Activated naive CD4-positive, alpha-beta T cell treated with anti-CD3 and anti-CD28 coated beads for 36 hours (primary cell): ENCODE measurements at places on chromosomes 1 and 21.
A peak's percentile ranks its signal among the peaks of the same experiment; 100 is the strongest.

- no peak for DNase-seq
Observed at GRCh38 chr1:44985747-44986359, 542 bp downstream of the EIF2B3 start.

DNA sequence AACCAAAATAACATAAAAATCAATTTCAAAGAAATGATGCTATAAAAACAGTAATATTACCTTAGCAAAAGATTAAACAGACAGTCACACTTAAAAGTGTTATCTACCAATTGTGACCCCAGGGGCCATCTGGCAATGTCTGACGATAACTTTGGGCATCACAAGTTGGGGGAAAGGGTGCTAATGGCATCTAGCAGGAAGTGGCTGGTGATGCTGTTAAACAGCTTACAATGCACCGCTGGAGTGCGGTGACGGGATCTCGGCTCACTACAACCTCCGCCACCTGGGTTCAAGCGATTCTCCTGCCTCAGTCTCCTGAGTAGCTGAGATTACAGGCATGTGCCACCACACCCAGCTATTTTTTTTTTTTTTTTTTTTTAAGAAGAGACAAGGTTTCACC lies 27.6 kb downstream of the NUP133 start:
- DNase-seq = no peak

GRCh38 chr1:152036267-152037216 lies at the start of gene S100A11:
TSS of gene S100A11 (minus strand) at chr1:152037004. CDS start at chr1:152036915, 89 bp downstream.
- DNase-seq = peak; percentile 86

DNA sequence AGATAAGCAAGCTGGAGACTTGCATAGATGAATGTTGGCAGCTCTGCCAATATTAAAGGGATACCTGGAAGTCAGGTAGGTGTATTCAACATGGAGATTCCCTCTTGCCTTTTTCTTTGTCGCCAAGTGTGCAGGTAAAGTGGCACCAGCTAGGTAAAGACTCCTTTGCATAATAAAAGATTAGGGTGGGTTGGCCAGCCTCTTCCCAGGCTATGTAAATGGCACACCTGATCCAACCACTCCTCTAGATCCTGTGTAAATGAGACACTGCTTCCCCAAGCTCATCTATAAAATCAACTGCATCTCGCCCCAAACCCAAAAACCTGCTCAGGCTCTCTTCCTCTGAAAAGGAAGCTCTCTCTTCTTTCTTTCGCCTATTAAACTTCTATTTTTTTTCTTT lies 100.8 kb upstream of the DSCAM start:
- DNase-seq = no peak

DNA sequence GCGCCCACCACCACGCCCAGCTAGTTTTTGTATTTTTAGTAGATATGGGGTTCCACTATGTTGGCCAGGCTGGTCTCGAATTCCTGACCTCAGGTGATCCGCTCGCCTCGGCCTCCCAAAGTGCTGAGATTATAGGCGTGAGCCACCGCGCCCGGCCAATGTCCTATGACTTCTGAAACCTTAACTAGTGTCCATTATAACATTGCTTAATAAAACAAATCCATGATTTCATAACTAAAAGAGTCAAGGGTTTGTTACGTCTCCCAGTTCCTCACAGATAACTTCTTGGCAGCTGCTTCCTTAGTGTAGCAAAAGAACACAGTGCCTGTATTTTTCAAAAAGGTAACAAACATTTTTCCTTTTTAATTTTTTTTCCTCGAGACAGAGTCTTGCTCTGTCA lies 53.6 kb downstream of the FBXO42 start:
- DNase-seq = no peak

DNA sequence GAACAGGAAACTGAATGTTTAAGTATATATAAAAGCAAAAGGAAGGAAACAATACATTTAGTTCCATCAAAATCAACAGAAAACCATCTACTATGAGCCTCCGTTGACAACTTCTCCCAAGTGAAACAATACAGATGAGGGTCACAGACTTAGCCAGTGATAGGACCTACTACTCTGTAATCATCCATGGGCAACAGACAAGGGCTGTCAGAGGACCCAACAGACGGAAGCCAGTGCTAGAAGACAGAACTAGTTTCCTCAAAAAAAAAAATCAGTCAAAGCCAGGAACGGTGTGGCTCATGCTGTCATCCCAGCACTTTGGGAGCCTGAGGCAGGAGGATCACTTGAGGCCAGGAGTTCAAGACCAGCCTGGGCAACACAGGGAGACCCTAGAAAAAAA lies 20.6 kb downstream of the RERE start:
- DNase-seq = no peak

DNA sequence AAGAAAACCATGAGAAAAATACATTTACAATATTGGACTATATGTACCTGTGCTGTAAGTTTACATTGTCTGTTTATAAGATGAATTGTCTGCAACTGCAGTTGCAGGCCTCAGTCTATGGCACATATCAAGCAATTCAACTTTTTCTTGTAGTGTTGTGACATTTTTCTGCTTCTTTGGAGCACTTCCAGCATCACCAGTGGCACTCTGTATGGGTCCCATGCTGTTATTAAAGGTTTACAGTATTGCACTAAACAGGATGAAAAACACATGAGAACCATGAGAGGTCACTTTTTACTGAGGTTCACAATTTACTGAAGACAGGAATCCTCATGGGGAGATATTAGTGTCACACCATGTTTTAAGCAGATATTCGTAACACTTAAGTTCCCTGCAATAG lies 118.6 kb downstream of the GRIK1 start:
- no peak for DNase-seq

GRCh38 chr1:197961933-197962332 lies 44.8 kb downstream of the LHX9 start:
- no peak for DNase-seq

GRCh38 chr1:66247415-66248208 lies 286.3 kb upstream of the SGIP1 start:
- peak; percentile 76 for DNase-seq

GRCh38 chr1:166273618-166274017 lies 106.8 kb upstream of the FAM78B start:
- no peak for DNase-seq

- no peak for DNase-seq
Observed at GRCh38 chr1:230381585-230381984, 44.5 kb downstream of the PGBD5 start.

DNA sequence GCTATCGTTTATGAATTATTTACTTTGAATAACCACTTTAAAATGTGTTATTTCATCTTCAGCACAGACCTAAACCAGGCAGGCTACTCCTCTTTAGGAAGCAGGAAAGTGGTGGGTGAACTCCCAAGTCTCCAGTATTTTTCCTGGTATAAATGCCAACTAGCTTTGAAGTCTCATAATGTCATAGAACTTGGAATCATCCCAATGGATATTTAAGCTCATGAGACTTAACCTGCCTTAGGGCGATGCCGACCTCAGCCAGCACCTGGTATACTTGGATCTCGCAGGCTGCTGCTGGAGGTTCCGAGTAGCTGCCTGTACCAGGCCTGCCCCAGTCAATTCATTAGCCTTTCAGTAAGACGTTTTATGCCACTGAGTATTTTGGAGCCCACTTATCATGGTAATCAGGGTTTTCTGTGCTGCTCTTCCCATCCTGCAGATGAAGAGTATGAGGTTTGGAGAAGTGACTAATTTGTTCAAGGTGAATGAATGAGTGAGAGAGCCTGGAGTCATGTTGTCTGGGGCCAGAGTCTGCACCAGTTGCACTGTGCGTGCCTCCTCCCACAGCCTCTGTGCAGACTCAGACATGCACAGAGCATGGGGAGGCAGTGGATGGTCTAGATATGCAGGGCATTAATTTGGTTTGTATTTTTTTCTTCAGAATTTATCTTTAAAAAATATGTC lies 34.9 kb downstream of the VANGL1 start:
- DNase-seq = no peak

DNA sequence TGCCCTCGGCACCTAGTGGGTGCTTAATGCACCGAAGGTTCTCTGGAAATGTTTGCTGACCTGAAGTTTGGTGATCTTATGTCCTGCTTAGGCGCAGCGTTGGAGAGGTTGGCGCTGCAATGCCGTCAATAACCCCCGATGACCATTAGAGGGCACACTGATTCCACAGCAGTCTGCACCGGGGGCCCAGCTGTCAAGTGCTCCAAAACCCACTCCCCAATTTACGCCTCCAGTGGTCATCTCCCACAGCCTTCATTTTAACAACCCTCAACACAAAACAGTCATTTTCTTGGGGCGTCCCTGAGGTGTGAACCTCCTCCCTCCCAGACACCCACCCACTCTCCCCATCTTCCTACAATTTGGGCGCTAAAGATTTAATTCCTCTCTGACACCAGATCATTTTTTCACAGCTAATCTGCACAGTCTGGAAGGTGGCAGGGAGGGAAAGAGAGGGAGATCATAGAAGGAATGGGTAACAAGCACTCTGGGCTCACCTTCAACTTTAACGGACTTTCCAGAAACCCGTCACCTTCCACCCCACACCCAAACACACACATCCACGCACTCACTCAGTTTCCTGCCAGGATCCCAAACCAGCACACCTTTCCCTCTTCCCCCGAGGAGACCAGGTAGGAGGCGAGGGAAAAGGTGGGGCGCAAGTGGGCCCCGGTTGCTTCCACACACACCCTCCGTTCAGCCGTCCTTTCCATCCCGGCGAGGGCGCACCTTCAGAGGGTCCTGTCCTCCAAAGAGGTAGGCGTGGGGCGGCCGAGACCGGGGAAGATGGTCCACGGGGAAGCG lies 570 bp upstream of the NPR1 start:
- DNase-seq = peak; percentile 63

DNA sequence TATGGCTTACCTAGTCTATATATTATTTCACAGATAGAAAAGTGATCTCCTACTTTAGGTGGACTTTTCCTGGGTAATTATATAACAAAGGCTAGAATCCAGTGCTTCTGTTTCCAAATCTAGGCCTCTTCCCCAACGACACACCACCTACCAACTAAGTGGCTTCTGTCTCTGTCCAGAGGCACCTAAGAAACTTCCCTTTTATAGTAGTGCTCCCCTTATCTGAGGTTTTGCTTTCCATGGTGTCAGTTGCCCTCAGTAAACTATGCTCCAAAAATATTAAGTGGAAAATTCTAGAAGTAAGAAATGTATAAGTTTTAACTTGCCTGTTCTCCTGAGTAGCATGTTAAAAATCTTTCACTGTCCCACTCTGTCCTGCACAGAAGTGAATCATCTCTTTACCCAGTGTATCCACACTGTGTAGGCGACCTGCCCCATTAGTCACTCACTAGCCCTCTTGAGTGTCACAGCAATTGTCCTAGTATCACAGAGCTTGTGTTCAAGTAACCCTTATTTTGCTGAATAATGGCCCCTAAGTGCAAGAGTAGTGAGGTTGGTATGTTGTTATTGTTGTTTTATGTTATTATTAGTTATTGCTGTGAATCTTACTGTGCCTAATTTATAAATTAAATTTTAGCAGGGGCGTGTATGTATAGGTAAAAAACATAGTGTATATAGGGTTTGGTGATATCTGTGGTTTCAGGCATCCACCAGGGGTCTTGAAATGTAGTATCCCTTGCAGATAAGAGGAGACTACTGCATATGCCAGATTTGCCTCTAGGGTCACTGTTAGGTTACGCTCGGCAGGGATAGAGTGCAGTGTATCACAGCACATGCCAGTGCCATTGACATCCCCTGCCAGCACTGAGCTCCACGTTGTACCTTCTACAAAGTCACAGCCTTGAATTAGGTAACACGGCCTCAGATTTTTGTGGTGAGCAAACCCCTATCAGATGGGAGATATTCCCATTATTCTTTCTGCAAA lies 14.7 kb upstream of the CD53 start:
- DNase-seq = no peak

DNA sequence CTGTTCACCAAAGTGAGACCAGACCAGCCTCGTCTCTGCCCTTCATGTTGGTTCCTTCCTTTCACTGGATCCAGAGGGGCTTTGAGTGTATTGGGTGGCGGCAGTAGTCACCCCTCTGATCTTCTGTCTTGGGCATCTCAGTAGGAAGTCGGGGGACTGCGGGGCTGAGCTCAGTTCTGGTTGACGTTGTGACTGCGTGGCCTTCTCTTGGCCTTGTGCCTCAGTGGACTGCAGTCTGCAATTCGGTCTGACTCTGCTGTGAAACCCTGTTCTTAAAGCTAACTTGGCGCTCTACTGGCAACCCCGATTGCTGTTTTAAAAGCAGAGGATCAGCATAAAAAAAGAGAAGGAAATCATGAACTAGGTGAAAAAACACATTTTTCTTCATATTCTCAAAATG lies 56.7 kb downstream of the SLC37A1 start:
- no peak for DNase-seq

GRCh38 chr1:238281418-238281817 lies 390.7 kb upstream of the ZP4 start:
- no peak for DNase-seq

DNA sequence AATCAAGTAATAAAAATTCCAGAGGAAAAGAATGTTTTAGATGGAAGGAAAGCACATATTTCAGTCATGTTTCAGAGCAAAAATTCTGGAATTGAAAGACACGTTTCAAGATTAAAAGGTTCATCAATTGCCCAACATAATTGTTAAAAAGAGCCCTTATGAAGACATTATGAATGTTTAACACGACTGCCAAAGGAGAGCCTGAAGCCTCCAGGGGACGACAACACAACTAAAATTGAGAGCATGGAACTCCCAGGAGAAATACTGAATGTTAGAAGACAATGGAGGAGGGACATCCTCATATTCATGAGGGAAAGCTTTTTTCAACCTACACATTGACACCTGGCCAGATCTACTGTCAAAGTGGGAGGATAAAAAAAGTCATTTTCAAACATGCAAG lies 16.0 kb downstream of the OR2T11 start:
- peak; percentile 82 for DNase-seq

DNA sequence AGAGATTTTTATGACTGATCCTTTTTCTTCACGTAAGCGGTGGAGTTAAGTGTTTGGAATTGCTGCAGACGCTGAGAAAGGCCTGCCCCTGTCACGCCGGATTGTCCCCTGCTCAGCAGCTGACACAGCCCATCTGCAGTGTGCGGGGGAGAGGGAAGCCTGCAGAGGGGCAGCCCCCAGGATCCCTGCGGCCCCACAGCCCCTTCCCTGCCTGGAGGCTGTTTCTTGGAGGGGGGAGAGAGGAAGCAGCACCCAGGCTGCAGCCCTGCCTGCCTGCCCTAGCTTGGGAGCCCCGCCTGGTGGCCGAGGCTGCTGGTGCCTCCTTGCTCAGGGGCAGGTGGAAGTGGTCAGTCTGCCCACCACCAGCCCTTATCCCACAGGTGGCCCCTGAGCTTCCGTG lies 50.7 kb downstream of the PRDM16 start:
- DNase-seq = no peak

DNA sequence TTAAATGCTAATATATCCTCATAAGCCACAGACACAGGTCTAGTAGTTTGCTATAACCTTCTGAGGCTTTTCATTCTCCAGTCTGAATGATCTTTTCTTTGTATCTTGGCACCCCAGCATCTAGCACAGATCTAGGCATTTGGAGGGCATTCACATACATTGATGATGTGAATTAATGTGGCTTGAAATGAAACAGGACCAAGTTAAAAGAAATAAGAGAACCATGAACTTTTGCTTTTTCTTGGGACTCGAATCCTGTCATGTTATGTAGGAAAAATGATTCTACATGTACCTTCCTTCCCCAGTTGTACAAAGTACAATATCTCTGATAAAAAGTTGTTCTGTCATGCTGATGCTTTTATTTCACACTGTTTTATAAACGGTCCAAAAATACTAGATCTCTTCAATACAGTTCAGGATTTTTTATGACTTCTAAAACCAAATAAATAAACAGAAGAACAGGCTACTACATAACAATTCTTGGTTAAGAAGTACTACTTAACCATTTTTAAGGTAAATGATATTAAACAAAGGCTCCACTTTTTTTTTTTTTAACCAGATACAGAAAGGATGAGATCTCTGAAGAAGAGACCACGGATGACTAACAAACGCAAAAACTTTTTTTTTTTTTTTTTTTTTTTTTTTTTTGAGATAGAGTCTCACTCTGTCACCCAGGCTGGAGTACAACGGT lies 3.0 kb downstream of the SORT1 start:
- no peak for DNase-seq
